ENCODE measurements at places on chromosomes 6 and 20. TPM values are rescaled to one million over a fixed set of nuclear protein-coding genes. Genes with fewer than 3 reads are reported as not detected.

DNA sequence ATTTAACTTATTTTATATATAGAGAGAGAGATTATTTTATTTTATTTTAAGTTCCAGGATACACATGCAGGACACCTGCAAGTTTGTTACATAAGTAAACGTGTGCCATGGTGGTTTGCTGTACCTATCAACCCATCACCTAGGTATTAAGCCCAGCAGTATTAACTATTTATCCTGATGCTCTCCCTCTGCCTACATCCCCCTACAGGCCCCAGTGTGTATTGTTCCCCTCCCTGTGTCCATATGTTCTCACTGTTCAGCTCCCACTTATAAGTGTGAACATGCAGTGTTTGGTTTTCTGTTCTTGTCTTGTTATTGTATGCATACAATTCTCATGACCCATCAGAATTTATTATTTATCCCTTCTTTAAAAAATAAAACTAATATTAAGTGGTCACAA is 34.6 kb downstream of the FKBP1C start:
- DNase-seq = no peak

VGLL2 gene
- 93.8 TPM for polyA plus RNA-seq

GRCh38 chr6:152783217-152783878 is 32.8 kb downstream of the VIP start:
- DNase-seq = no peak

RSPO3 gene
- 11.7 TPM for polyA plus RNA-seq

Data from forelimb muscle (tissue), 1 donor.